ENCODE measurements at places on chromosomes 4 and X. TPM values are rescaled to one million over a fixed set of nuclear protein-coding genes. Genes with fewer than 3 reads are reported as not detected.
A peak's percentile ranks its signal among the peaks of the same experiment; 100 is the strongest.

The COL25A1 gene
- total RNA-seq: 0.74 TPM

The MAOA gene
- total RNA-seq: 105 TPM

The BMP2K gene
- total RNA-seq: 41.3 TPM

DNA sequence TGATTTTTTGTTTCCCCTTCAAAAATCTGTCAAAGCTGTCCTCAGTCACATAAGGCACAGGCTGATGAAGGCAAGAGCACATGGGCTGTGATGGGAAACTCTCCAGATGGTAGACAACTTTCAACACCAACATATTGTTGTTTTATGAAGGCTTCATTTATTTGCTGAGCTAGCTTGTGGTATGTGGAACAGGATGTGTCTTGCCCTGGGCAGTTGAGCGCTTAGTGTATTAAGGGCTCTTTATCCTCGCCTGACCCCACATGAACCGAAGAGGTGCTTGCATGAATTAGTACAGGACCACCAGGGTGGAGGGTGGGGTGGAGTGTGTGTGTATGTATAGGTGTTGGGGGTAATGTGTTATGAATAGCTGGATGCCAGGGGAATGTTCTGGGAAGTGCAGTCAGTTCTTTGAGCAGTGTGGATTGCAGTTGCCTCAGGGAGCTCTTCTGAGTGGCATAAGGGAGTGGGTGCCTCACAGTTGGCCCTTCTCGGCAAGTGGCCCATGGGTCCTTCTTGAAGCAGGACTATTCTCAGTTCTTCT is 103.1 kb downstream of the PHEX start:
- DNase-seq: no peak

- no peak for DNase-seq
Measured at GRCh38 chr4:56684320-56685050, 3.4 kb upstream of the HOPX start.

- no peak for DNase-seq
Measured at GRCh38 chr4:3532751-3533422, 665 bp upstream of the LRPAP1 start.

DNA sequence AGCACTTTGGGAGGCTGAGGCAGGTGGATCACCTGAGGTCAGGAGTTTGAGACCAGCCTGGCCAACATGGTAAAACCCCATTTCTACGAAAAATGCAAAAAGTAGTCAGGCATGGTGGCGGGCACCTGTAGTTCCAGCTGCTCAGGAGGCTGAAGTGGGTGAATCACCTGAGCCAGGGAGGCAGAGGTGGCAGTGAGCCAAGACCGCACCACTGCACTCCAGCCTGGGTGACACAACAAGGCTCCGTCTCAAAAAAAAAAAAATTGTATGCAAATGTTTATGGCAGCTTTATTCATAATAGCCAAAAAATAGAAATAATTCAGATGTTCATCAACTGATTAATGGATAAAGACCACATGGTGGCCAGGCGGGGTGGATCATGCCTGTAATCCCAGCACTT is 9.8 kb upstream of the NOCT start:
- DNase-seq: no peak

DNA sequence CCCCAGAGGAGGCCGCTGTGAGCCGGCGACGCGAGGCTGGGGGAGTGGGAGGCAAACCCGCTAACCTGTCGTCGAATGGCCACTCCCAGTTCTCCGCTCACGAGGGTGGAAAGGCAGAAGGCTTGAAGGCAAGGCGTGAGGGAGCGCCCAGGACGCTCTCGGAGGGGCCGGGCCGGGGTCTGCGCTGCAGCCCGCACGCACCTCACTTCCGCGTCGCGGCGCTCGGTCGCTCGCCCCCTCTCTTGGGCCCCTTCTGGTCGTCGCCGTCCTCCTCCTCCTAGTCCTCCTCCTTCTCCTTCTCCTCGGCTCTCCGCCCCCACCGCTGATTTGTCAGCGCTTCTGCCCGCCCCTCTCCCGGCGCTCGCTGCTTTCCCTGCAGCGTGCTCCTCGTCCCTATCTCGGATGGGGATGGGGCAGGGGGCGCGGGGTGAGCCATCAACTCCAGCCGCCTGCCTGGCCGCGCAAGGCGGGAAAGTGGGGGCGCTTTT is at the start of gene SNCA:
TSS of gene SNCA (minus strand) at position 265 of the 488 bp plus-strand sequence. CDS start 1,494 bp downstream, outside the sequence.
- peak; percentile 66 for DNase-seq

- DNase-seq: no peak
Measured at GRCh38 chrX:77918568-77918967, 8.1 kb downstream of the ATP7A start.
